NCI-H2081 (cell line): ENCODE measurements at places on chromosomes 7 and 10.

- DNase-seq = peak; percentile 82
Observed at GRCh38 chr7:140506788-140507464, 27.6 kb upstream of the MKRN1 start.

GRCh38 chr10:23581906-23582450 lies 143.1 kb downstream of the OTUD1 start:
- DNase-seq = no peak

- DNase-seq = peak; percentile 67
Observed at GRCh38 chr7:455110-455928, 64.3 kb downstream of the PDGFA start.

DNA sequence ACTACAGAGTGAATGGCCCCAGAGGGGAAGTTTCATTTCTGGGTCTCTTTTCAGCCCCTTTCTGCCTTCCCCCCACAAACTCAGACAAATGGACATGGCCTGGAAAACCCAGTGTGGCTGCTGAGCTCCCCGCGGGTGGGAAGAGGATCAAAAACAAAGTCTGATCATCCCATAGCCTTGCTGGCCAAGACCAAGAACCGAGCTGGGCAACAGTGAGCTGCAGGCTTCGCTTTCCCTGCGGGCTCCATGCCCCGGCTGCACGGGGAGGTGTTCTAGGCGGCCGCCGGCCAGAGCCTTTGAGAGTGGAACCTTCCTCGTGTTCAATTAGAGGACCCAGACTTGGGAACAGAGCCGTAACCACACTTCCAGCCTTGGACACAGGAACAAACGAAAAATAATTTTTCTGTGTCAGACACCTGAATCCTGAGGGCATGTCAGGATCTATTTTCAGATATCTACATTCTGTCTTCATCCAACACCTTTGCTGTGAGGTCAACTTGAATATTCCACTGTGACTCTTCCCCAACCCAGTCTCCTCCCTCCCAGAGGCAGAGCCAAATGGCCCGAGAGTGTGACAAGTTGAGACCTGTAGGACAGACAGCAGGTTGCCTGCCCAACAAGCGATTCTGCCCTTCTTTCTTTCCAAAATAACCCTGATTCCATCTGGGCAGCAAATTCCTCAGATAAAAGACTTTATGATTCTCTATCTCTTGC lies 26.0 kb downstream of the WDR86 start:
- DNase-seq = no peak

- peak; percentile 9 for DNase-seq
Observed at GRCh38 chr10:18400906-18401245, 250.5 kb downstream of the NSUN6 start.

DNA sequence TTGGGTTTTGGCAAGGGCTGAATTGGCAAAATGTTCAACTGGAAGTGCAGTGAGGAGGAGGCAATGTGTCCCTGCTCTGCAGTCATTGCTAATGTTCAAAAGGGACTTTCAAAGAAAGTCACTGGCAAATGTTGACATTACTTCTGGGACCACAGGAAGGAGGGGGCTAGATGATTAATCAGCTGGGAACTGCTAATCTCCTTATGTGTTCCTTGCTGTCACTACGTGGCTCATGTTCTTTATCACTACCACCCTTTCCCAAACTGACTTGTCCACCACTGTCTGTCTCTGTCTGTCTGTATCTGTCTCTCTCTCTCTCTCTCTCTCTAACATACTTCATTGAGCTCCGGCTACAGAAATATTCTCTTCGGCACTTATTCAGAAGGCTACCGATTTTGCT lies 86.9 kb upstream of the MTPN start:
- DNase-seq = peak; percentile 23

GRCh38 chr10:78655979-78656378 lies 412.8 kb upstream of the ZMIZ1 start:
- no peak for DNase-seq

DNA sequence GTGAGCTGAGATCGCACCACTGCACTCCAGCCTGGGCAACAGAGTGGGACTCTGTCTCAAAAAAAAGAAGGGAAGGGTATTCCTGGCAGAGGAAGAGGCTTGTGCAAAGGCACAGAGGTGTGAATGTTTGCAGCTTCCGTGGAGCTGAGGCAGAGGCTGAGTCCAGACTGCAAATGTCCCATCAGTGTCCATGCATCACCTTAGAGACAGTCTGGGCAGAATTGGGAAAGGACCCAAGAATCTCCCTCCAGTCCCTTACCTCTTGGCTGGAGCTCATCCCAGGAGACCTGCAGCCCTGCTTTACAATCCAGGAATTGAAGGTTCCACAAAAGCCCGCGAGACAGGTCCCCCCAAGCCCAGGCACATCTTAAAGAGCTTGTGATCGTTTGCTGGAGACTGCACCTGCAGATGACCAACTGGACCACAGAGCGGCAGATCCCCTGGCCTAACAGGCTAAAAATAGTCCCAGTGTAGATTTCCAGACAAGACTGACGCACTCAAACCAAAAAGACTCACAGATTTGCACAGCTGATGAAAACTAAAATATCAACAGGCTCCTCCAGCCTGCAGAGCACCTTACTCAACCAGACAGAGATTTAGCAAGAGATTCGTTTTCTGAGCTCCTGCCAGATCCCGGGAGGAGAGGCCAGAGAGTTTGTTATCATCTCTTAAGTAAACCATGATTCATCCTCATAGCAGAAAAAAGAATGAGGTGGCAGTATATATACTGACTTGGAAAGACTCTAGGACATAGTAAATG lies 22.9 kb upstream of the NANOS1 start:
- DNase-seq = no peak

DNA sequence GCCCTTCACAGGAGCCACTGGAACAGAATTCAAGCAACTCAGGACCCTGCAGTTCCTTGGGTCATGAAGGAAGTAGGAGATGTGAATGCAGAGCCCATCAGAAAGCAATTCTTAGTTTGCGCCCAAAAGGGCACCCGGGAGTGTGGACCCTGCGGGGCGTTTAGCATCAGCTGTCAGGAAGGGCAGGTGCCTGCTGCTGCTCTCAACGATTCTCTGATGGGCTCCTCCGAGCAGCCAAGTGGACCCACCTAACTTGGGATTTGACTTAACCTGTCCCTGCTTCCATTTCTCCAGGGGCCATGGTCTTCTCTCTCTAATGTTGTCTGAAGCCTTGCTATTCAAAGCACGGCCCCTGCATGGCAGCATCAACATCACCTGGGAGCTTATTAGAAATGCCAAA lies 17.1 kb downstream of the CPA5 start:
- DNase-seq = no peak

- DNase-seq = no peak
Observed at GRCh38 chr7:75064801-75065200, 8.8 kb downstream of the RCC1L start.

DNA sequence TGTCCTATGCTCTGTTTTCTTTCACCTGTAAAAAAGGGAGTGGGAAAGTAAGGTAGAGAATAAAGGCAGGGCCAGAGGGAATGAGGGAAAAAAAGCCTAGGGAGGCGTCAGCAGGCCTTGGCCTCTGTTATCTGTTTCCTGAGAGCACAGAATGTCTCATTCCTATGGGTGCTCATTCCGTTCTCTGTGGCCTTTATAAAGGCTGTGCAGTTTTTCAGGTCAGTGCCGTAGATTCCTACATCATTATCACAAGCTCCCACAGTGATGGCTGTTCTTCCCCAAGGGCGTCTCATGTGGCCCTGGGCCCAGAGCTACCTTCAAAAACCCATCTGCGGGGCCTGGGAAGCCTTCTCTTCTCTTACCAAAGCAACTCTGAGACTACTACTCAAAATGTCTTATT lies 16.7 kb upstream of the AKR1B10 start:
- no peak for DNase-seq

DNA sequence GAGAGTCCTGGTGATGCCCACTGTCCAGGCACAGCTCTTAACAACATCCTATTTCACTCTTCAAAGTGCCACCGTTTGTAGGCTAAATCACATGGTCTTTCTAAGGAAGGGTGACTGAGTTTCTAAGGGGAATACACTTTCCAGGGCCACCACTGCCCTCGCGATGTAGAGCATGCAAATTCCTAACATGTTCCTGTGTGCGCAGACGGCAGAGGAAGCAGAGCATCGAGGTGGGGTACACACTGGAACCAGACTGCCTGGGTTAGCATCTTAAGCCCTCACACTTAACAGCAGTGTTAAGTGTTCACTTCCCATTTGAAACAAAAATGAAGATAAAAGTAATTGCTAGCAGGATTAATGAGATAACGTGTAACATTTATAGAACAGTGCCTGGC lies 3.0 kb downstream of the VOPP1 start:
- no peak for DNase-seq

- DNase-seq = no peak
Observed at GRCh38 chr10:80110986-80111385, 21.5 kb upstream of the PLAC9 start.

DNA sequence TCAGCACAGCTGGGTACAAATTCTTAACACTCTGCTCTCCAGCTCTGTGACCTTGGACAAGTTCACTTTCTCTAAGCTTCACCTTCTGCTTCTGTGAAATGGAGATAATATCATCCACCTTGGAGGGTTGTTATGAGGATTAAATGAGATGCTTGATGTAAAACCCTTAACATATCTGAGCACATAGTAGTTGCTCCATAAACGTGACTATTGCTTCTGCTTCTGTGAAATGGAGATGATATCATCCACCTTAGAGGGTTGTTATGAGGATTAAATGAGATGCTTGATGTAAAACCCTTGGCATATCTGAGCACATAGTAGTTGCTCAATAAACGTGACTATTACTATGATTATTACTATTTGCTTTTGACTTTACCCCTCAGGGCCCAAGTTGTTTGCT lies 14.6 kb downstream of the EPHB6 start:
- no peak for DNase-seq

DNA sequence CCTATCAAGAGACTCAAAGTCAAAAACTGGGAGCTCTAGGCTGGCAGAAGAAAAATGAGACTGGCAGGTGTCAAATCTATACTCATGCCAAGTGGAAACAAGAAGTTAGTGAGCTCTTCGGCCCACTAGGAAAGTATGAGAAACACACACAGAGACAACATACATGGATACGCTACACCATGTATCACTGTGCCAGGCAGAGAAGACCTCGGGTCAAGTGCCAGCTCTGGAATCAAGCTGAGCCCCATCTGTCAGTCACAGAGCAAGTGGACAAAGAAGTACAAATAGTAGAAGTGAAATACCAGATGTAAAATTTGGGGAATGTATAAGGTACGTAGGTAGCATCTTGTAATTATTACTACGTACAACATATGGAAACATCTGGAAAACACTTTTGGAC lies 62.4 kb downstream of the FAM13C start:
- no peak for DNase-seq

DNA sequence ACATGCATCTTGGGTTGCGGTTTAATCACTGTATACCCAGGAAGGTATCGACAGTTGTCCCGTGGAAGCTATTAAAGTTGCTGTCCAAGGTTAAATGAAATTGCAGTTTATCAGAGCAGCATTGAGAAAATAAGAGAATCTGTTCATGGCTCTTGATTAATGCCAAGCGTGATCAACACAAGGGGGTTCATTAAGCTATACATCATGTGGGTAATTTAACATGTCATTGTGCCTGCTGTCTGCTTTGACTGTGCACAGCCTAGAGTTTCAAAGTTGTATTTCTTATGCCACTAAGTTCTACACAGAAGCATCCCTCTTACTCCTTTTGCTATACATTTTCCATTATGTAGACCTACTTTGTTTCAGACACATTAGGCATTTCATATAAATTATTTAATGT lies 74.8 kb upstream of the SP8 start:
- no peak for DNase-seq

DNA sequence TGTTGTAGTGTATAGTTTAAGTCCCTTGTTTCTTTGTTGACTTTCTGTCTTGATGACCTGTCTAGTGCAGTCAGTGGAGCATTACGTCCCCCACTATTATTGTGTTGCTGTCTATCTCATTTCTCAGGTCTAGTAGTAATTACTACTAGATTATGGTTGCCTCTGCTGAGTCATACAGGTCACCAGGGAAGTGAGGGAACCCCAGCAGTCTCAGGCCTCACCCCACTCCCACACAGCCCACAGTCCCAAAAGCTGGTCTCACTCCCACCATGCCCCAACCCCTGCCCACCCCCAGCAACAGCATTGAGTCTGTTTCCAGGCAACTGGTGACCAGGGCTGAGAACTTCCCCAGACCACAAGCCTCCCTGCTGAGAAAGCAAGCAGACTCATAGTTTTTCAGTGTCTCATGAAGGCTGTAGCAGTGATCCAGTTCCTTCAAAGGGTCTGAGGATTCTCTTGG lies 88.0 kb downstream of the PLXDC2 start:
- no peak for DNase-seq

- DNase-seq = no peak
Observed at GRCh38 chr10:79386637-79387465, 39.6 kb downstream of the PPIF start.

DNA sequence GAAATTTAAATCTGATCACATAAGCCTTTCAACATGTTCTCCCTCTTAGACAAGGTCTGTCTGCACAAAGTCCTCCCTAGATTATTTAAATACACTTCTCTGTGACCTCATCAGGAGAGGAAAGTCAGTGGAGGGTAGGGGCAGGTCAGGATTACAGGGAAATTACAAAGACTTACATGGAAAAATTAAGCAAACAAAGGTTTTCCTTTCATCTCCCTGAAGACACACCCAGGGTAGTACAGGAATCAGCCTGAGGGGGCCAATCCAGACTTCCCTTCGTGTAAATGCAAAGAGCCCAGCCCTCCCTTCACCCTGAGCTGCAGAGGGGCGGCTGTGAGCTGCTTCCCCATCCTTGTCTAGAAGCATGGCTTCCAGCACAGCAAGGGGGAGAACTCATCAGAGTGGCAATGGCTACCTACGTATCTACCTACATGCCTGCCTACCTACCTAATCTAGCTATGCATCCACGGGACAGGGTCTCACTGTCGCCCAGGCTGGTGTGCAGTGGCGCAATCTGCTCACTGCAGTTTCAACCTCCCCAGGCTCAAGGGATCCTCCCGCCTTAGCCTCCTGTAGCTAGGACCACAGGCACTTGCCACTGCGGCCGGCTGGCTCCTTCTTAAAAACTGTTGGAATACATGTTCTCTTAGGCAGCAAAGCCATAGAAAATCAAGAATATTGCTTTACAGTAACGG lies 33.2 kb downstream of the PITRM1 start:
- DNase-seq = no peak

- no peak for DNase-seq
Observed at GRCh38 chr10:75469006-75469616, 37.7 kb downstream of the LRMDA start.

DNA sequence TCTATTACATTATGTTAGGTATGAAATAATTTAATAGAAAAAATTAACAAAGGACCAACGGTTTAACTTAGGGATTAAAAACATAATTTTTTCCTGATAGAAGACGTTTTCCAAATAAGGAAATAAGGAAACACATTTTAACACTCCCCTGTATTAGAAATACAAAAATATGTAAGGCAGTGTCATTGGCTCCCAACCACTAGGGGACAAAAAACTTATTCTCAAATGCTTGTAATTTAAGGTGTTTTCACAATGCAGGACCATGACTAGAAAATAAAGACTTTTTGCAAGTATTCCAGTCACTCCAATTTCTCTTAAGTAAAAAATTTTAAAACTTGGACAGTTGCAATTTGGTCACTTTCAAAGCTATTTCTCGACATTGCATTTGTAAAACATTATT lies 98.8 kb upstream of the ODAD2 start:
- DNase-seq = no peak

DNA sequence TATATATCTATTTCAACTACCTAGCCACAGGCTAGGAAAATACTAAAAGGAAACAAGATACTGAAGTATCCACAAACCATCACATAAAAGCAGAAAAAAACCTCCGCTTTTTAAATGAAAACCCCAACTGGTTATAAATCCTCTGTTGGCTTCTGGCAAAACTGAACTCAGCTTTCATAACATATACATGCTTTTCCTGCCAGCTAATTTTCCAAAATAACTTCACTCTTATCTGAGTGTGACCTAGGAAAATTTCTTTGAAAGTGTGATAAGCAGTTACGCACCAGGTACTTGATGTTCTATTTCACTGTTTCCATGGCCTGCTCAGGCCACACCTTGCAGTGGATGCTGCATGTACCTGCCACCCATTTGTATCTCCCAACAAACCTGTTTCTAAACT lies 11.8 kb downstream of the FAM3C start:
- DNase-seq = no peak
